ENCODE measurements at places on chromosomes 7 and 10. TPM values are rescaled to one million over a fixed set of nuclear protein-coding genes. Genes with fewer than 3 reads are reported as not detected.

- no peak for DNase-seq
These were observed 42.2 kb upstream of the BMPER start for GRCh38 chr7:33862946-33863814.

GRCh38 chr7:27665531-27665930 is 2.8 kb upstream of the HIBADH start:
- no peak for DNase-seq

PGAM1 gene
- total RNA-seq, result 302 TPM

- DNase-seq, result no peak
These were observed 4.8 kb downstream of the DNMBP start for GRCh38 chr10:100004805-100005510.

ITGA8 gene
- 16.2 TPM for total RNA-seq

ADAM12 gene
- total RNA-seq, result 36.0 TPM

SFR1 gene
- 11.6 TPM for total RNA-seq

ASZ1 gene
- not detected for total RNA-seq

DNA sequence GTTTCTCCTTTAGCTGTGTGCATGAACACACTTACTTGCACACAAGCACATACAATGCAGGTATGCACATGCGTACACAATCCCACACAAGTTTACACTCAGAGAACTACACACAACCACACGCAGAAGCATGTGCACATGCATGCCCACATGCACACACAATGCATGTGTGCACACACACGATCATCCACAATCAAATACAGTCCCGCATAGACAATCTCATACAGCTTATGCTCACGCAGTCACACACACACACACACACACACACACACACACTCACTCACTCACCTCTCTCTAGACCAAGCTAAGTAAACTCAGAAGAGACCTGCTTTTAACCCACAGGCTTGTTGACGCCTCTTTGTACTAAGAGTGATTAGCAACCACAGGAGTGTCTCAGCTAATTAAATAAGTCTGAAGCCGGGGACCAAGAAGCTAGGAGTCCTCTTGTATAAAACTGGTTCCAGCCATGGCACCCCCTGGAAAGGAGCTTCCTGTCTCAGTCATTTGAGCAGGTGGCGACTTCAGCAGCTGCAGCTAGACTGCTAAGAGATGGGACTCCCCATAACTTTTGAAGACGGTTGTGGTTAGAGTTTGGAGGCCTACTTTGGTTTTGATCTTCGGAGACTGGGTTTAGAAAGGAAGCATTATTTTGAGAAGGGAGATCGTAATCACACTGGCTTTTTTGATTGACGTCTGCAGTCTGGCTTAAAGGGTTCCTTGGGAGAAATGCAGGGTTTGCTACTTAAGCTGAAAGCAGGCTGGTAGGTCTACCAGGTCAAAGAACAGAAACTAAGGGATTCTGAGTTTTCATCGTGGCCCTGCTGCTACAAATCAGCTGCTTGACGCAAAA is 82.3 kb upstream of the ADRB1 start:
- no peak for DNase-seq

DNA sequence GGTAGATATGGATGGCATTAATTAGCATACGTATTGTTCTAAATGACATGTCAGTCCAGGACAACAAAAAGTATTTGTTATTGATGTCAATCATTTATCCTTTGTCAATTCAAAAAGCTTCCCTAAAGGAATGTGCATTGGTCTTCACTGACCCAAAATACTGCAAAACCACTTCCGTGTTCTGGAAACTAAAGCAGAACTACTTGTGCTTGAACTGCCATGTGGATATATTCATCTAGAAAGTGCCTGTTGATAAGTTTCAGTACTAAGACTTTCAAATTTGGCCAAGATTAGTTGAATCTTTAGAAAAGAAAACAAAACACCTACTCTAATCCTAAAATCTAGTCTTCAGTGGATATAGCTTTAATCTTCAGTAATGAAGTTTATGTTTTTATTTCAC is 242.1 kb upstream of the PPP1R3A start:
- no peak for DNase-seq

DNA sequence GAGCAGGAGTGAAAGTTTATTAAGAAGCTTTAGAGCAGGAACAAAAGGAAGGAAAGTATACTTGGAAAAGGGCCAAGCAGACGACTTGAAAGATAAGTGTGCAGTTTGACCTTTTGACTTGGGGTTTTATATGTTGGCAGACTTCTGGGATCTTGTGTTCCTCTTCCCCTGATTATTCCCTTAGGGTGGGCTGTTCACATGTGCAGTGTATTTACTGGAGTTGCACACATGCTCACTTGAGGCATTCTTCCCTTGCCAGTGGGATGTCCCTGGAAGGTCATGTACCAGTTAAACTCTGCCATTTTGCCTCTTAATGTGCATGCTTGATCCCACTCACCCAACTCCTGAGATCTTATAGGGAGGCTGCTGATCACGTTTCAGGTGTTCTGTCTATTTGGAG is 23.4 kb upstream of the ARHGAP12 start:
- no peak for DNase-seq

- DNase-seq, result no peak
These were observed 132.6 kb downstream of the VPS50 start for GRCh38 chr7:93364806-93365205.

DNA sequence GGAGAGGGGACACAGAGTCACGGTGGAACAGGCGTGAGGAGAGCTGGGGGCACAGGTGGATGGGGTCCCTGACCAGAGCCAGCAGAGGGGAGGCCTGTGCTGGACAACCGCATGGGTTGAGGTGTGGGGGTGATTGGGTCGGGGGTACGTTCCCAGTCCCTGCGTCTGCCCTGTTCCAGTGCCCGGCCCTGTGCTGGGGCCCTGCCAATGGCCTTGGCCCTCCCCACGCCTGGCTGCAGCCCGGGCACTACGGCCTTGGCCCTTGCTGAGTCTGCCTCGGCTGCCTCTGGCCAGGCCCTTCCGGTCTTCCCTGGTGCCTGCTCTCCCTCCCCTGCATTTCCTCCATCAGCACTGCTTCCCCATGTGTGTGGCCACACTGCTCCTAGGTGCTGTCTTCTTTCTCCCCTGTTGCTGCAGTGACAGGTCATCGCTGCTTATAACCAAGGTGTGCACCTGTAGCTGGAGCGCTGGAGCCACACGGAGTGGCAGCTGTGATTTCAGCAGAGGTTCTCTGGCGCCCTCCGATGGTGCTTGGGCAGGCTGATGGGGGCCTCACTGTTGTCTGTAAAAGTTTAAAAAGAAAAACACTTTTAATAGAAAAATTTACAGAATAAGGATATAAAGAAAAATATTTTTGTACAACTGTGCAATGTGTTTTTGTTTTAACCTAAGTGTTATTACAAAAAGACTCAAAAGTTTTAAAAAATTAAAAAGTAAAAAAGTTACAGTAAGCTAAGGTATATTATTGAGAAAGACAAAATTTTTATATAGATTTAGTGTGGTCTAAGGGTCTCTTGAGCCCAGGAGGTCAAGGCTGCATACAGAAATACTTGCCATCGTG is 45.2 kb upstream of the BHLHA15 start:
- peak; percentile 44 for DNase-seq

NEURL1 gene
- total RNA-seq, result 7.3 TPM

NUDT13 gene
- 0.50 TPM for total RNA-seq

GRCh38 chr7:106959753-106960152 is 84.8 kb upstream of the PRKAR2B start:
- DNase-seq, result no peak

LLCFC1 gene
- total RNA-seq, result not detected

NXPH1 gene
- 17.1 TPM for total RNA-seq

LRRC61 gene
- 13.3 TPM for total RNA-seq

PIK3CG gene
- 3.4 TPM for total RNA-seq

- no peak for DNase-seq
These were observed 46.1 kb downstream of the CAMK2B start for GRCh38 chr7:44279286-44279685.

GRCh38 chr10:86872757-86873156 is 84.7 kb downstream of the MMRN2 start:
- DNase-seq, result no peak

GRCh38 chr10:77600640-77601039 is 37.0 kb downstream of the KCNMA1 start:
- DNase-seq, result no peak

DNA sequence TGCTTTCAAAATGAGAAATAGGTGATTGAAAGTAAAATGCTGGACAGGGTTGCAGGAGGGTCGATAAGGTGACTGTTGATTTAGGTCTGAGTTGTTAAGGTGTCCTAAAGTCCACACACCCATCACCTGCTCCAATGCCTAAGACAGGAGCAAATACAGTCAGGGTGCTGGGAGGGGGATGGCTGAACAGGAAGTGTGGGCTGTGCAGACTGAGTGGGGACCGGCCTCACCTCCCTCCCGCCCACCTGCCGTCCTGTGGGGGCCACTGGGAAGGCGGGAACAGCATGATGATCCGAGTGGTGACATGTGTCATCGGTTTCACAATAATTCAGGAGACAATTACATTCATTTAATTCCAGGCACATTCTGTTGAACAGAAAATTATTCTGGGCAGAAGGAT is 260.8 kb downstream of the DNAJB6 start:
- no peak for DNase-seq

- DNase-seq, result no peak
These were observed 7.5 kb downstream of the FBH1 start for GRCh38 chr10:5897504-5897903.

DNA sequence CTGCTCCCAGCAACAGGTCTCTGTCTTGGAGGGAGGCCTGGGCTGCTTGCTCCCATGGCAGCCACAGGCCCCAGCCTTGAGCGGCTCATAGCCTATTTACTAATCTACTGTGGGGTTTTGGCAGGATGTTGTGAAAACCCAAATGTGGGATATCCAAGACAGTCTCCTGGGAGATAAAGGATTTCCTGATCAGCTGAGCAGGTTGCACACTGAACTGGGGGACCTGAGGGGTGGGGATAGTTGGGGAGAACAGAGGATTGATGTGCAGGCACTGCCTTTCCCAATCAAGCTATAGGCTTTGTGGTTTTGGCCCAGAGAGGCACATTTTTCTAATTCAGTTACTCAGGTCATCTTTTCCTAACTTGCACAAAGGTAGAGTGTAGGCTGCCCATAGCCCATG is 92.6 kb downstream of the SH2D4B start:
- DNase-seq, result no peak

GRCh38 chr10:128568990-128569945 is 443.0 kb upstream of the MKI67 start:
- DNase-seq, result no peak

GALNT17 gene
- total RNA-seq, result 50.9 TPM

GRM3 gene
- total RNA-seq, result 14.3 TPM

- no peak for DNase-seq
These were observed 37.9 kb upstream of the PDGFA start for GRCh38 chr7:557558-557881.

DNA sequence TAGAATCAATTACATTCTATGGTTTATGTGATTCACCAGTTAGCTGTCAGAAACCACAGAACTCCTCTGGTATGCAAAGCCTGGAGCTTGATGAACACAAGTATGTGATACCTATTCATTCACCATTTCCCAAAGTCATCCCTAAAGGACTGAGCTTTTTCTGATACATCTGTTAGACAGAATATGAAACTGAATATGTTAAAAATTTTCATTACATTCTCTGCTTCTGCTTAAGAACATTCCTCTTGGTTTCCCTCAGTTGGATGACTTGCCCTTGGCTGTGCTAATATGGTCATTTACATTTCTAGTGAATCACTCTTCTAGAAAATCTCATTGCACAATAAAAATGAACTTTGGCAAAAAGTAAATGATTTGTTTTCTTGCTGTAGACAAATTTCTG is 10.8 kb upstream of the PON1 start:
- DNase-seq, result no peak

DNA sequence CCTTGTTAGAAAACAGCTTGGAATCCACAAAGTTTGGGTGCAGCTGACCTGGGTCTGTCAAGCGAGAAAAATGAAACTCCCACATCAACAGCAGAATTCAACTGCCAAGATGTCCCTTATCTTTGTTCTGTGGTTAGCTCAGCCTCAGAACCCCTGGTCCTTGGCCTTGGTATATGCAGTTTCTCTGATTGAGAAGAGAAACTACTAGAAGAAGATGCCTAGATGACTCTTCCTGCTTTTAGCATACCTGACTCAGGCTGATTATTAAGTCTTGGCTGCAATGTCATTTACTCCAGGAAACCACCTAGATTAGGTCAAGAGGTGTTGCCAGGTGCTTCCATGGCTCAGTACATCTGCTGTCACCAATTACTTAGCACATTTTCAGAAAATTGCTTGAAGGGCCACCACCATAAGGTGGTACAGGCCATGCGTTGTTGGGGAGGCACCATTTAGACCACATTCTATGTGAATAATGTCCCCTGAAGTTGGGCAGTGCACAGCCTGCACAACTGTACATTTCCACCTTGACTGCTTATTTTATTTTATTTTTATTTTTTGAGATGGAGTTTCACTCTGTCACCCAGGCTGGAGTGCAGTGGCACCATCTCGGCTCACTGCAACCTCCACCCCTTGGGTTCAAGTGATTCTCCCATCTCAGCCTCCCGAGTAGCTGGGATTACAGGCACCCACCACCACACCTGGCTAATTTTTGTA is 59.4 kb upstream of the ZNF438 start:
- no peak for DNase-seq

- no peak for DNase-seq
These were observed 298.9 kb upstream of the PITRM1 start for GRCh38 chr10:3471472-3471871.

- DNase-seq, result no peak
These were observed 13.4 kb downstream of the TASOR2 start for GRCh38 chr10:5698062-5698461.

- DNase-seq, result no peak
These were observed 51.4 kb upstream of the DNAJC1 start for GRCh38 chr10:22054961-22055360.

PKD2L1 gene
- 0.59 TPM for total RNA-seq
